Astrocyte of the spinal cord (primary cell): ENCODE measurements at places on chromosomes 2 and 18.

DNA sequence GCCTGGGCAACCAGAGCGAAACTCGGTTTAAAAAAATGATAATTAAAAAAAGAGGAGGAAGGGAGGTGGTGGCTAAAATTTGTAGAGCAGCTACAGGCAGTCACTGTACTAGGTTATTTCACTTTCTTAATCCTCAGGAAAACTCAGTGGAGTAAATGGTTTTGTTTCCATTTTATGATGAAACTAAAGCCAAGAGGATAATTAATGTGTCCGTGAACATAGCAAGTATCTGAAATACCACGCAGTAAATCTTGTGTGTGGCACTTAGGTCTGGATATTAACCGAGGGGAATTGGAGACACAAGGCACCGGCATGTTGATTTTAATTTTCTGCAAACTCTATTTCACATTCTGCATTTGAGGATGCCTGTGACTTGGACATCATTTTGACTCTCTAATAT, 14.5 kb downstream of the SH3BP4 start:
- DNase-seq = no peak

GRCh38 chr2:28716265-28716865, 35.3 kb upstream of the PPP1CB start:
- DNase-seq = peak; percentile 92

GRCh38 chr2:240033330-240033678, 3.1 kb upstream of the OR6B2 start:
- no peak for DNase-seq

GRCh38 chr2:75480971-75481836, 79.5 kb downstream of the EVA1A start:
- DNase-seq = peak; percentile 15

DNA sequence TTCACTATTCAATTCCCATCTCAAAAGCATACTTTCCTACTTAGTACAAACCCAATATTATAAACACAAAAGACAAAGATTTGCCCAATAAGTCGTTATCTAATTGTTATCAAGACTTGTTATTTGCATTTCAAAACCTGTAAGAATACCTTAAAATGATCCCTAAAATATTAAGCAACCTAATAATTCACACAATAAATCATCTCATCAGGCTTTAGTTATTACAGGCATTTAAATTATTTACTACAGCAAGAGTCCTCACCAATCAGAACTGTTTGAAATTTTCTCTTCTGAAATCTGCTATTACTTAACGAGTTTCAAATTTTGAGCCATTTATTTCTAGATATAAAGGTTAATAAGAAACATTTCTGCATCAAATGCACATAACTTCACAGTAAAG, 1.6 kb downstream of the CCDC88A start:
- DNase-seq = peak; percentile 29

- DNase-seq = no peak
Measured at GRCh38 chr2:12217175-12217574, 470.7 kb downstream of the LPIN1 start.

DNA sequence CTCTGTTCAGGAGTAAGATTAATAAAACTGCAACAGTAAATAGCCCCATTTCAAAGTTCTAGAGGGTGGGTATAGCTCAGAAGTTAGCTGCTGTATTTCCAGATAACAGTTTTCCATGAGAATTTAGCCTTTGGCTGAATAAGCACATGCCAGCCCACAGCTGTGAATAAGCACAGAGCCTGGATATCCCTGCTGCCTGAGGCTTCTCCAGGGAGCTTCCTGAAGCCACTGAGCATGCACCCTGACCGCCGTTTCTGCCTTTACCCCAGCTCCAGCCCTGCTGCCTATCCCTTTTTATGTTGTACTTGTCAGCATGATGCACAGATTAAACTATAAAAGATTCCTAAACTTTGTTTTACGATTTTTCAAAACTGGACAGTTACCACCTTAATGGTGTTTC, 85.3 kb downstream of the FEZ2 start:
- DNase-seq = no peak

- no peak for DNase-seq
Measured at GRCh38 chr2:200321780-200322534, 15.5 kb downstream of the SPATS2L start.

GRCh38 chr2:217283460-217283859, 423.6 kb upstream of the TNP1 start:
- DNase-seq = peak; percentile 52

GRCh38 chr2:37855283-37856041, 69.6 kb upstream of the RMDN2 start:
- DNase-seq = no peak

- no peak for DNase-seq
Measured at GRCh38 chr2:8644605-8645175, 37.2 kb upstream of the ID2 start.

GRCh38 chr2:40257340-40258134, 194.4 kb downstream of the SLC8A1 start:
- no peak for DNase-seq

GRCh38 chr2:8408560-8409460, 273.0 kb upstream of the ID2 start:
- DNase-seq = no peak

GRCh38 chr18:76691800-76692199, 130.6 kb upstream of the ZNF236 start:
- DNase-seq = no peak

DNA sequence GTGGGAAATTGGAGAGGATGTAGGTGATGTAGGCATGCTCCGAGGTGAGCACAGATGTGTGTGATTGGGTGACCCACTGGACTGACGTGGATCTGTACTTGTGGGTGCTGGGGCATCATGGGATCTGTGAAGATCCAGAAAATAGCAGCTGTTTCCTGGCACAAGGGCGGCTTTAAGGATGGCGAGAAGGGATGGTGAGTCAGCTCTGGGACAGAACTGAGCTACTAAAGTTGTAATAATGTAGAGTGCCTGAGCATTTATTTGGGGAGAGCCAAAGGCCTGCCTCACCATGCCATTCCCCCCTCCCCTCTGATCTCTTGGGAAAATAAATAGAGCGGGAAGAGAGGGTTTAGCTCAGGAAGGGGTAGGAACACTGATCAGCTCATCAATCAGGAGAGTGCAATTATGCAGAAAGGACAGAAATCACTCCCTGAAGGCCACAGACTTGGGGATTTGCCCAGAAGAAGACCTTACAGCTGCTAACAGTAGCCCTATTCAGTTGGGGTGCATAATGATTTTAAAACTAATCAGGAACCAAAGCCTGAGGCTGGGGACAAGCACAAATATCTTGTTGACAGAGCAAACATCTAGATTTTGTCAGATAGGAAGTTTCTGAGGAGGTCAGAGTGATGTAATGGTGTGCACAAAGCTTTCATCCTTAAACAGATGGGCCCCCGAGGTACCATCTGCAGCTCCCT, 30.3 kb downstream of the TANC1 start:
- DNase-seq = peak; percentile 81

- DNase-seq = peak; percentile 66
Measured at GRCh38 chr2:12325806-12326205, 390.9 kb upstream of the TRIB2 start.

DNA sequence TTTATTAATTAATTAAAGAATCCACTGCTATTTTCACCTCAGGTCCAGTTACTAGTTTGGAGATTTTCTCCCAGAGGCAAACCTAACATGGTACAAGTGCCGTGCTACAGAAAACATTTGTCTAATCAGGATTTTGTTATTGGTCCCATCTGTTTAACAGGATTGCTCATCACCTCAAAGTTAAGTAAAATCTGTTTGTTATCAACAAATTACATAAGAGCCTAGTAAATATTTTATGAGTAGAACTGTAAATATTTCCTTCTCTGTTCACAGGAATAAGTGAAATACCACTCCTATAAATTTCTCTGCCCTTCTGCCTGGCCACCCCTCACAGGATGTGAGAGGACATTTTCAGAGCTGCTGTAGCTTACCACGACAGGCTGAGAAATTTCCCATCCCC, 200.2 kb downstream of the RAD51AP2 start:
- no peak for DNase-seq

DNA sequence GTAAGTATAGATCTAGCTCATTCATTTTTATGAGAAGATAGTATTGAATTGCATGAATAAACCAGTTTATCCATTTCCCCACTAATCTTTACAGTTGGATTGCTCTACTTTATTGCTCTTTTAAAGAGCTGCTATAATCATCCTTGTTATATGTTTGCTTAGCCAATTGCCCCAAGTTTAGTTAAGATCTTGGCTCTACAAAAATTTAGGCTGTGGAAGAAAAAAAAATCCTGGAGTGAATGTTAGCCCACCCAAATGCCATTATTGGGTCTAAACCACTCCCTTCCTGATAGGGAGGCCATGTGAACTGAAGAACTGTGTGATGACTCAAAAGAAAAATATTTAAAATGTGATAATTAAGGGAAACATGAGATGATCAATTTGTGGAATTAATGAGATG, 2.9 kb downstream of the ALS2 start:
- no peak for DNase-seq

DNA sequence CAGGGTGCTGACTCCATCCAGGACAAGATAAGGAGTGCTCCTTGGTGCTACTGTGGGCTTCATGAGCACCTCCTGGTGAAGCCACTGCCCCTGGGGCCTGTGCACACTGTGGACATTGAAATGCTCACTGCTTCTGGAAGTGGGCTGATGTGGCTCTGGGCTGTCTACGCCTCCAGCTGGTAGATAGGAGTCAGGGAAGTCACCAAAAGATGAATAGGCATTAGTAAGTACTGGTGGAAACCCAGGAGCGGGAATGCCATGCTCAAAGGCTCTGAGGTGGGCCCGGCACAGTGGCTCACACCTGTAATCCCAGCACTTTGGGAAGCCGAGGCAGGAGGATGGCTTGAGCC, 79.2 kb upstream of the MSH2 start:
- no peak for DNase-seq
